ENCODE measurements at places on chromosomes 5 and 9.

DNA sequence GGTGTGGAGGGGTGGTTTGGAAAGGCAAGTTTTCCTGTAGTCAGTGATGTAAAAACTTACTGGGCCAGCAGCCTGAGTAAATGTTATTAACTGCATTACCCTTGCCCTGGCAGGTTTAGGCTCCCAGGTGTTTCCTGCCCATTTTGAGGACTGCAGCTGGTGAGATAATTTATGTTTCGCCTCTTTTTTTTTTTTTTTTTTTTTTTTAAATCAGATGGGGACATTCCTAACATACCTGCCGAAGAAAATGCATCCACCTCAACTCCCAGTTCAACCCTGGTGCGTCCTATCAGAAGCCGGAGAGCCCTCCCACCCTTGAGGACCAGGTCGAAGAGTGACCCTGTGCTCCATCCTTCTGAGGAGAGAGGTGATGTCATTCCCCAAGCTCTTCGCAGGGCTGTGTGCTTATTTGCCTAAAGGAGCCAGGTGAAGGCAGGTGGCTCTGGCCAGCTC is 60.6 kb downstream of the ENTREP1 start:
- peak; percentile 28 for DNase-seq

GRCh38 chr5:135880278-135880677 is 15.4 kb downstream of the IL9 start:
- DNase-seq: no peak

DNA sequence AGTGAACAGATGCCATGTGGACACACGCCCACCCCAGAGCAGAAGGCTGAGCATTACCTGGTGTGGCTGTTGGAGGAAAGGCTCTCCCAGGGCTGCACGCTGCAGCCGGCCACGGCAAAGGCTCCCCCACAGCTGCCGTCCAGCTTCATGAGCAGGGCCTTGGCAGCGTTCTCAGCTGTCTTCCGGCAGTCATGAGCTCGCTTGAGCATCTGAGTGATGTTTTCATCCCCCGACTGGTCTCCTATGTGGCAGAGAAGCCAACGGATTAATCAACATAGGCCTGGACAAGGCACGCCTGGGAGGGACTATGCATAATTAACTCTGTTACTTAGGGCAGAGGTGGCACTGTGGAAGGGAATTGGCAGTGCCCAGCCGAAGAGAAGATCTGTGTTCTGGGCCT is 87.3 kb downstream of the DCP2 start:
- DNase-seq: no peak

DNA sequence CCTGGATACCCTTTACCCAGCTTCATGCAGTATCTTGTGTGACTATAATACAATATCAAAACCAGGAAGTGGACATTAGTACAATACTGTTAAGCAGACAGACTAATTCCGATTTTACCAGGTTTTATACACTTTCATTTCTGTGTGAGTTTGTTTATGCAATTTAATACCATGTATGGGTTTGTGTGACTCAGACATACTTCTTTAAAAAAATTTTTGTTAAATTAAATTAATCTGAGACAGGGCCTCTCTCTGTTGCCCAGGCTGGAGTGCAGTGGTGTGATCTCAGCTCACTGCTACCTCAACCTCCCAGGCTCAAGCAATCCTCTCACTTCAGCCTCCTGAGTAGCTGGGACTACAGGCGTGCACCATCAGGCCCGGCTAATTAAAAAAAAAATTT is 156.8 kb downstream of the GAPVD1 start:
- no peak for DNase-seq

- no peak for DNase-seq
These were observed 189.2 kb downstream of the MAN2A1 start for GRCh38 chr5:109878887-109879286.

DNA sequence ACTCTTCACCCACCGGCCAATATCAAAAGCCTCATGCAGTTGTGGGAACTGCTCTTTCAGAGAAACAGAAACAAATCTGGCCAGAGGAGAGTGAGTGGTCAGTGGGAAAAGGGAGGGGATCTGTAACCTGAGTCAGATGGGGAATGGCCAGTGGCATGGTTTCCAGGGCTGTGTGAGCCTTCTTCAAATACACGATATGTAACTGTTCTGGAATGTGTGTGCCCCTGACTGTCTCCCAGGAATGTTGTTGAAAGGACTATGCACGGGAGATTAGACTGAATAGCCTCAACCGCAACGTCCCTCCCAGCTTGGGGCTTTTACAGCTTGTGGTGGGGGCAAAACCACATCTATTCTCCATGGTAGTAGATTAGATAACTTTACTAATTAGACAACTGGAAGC is 60.8 kb downstream of the SH3TC2 start:
- DNase-seq: peak; percentile 88

- DNase-seq: no peak
These were observed 10.2 kb upstream of the SLC1A3 start for GRCh38 chr5:36596247-36596646.

GRCh38 chr9:128188209-128188608 is 3.2 kb downstream of the CIZ1 start:
- no peak for DNase-seq
